GM04503 (cell line): ENCODE measurements at places on chromosomes 3 and 15.

DNA sequence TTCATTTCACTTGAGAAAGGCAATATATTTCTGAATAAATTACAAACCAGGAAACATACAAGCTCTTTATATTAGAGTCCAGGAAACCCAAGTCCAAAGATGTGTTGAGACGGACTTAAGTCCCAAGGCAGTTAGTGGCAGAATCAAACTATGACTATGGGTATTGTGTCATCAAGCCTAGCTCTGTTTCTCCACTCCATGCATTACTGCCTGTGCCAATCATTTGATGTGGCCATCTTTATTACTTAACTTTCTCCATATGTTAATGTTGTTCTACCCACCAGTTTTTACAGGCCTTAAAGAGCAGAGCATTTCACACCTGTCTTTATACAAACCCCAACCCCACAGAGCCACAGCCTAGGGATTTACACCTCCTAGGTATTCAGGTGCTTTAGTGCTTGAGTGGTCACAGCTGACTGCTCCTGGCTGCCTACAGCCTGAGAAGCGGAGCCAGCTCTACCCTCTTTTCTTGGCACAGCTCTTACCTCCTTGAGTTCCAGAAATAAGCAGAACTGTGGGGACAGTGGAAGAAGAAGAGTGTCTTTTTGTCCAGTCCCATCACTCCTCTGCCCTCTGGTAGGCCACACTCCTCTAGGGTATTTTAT, 92.1 kb downstream of the DTWD1 start:
- no peak for DNase-seq

GRCh38 chr3:152356870-152357276, 88.1 kb downstream of the MBNL1 start:
- no peak for DNase-seq

DNA sequence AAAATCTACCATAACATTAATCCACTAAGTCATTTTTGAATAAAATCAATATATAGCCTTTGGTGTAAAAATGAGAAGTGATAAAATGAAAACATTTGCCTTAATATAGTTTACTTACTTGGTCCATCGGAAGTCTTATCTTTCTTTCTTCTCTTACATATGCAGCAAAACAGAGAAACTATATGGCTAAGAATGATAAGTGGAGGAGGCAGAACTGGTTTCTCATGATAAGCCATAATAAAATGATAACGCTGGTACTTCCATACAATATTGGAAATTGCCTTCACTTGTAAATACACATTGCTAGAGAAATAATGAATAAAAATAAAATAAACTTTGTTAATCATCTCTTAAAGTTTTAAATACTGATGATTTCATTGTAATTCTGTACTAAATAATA, 47.8 kb upstream of the USP50 start:
- DNase-seq, result no peak

DNA sequence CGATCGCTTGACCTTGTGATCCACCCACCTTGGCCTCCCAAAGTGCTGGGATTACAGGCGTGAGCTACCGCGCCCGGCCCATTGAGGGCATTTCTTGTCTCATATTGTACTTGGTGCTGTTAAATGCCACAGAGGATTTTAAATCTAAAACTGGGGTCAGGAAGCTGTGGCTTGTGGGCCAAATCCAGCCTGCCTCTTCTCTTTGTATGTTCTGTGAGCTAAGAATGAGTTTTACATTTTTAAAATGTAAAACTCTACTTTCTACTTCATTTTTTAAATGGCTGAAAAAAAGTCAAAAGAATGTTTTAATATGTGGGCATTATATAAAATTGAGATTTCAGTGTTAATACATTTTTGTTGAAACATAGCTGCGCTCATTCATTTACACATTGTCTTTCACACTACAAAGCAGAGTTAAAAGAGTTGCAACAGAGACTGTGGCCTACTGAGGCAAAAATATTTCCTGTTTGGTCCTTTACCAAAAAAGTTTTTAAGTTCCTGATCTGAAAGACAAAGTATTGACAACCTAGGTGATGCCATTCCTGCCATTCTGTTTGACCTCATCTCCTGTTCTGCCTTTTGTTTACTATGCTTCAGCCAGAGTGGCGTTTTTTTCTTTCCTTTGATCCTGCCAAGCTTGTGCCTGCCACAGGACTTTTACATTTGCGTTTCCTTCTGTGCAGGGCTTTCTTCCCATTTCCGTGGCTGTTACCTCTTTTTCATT, 50.4 kb downstream of the PDCD6IP start:
- DNase-seq, result no peak

DNA sequence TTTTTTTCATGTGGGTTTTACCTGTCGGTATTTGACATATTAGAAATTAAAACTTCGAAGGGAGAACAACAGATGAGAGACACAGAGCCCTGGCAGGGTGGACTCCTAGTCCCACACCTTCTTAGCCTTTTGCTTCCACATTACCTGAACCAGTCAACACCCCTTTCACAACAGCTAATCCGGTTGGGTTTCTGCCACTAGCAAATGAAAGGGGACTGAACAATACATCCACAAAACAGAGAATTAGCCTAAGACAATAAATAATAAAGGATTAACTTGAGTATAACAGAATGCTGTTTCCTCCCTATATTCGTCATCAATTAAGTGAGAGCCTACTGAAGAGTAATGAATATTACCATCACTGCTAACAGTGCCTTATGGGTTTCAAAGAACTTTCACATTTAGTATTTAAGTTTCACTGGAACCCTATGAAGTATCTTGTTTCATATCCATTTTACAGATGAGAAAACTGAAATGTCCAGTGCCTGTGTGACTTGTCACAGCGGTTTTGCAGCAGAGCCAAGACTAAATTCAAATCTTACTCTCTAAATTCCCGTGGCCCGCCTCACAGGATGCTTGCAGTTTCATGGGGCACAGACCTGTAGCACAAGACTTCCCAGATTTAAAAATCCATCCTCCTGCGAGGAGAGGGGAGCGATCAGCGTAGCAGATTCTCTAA, 1.0 kb upstream of the RAB8B start:
- DNase-seq, result no peak

DNA sequence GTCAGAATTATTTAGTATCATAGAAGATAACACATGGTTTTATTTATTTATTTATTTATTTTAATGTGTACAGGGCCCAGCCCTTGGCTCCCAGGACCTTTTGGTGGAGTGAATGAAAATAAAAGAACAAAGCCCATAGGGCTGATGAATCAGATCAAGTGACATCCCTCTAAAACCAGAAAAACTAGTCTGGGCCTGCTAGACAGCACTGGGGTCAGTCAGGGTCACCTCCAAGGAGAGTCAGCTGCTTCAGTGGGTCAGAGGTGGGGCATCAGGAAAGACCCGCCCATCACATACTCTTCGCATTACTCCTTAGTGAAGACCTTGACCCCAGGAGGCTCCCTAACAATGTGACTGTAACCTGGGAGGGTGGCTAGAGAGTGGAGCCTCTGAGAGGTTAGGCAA, 12.8 kb downstream of the PPCDC start:
- no peak for DNase-seq

DNA sequence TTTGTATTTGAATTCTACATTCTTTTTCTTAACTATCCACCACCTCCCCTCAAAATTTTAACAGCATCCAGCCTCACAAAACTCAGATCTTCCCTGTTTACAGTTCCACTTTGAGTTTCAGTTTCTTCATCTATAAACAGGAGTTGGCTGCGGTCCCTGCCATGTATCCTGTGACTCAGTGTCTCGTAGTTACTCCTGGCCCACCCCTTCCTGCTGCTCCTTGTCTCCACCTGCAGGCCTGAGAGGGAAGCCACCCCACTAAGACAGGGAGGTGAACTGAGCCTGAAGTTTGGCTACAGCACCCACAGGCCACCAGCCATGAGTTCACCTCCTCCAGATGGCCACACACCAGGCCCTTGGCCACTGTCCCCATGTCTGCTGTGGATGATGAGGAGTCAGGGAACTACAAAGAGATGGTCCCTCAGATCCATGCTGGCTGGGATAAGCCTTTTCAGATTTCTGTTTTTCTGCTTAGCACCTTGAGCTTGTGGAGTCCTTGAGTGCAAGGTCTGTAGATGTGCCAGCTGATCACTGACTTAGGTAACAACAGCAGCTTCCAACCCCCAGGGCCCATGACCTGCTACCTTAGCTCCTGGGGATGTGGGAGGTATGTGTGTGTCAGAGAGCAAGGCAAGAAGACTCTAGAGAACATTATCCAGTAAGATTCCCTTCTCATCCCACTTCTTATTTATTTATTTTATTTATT, 37.5 kb downstream of the CD86 start:
- DNase-seq, result no peak

- DNase-seq, result no peak
Observed at GRCh38 chr3:57826952-57827723, 71.0 kb downstream of the SLMAP start.

DNA sequence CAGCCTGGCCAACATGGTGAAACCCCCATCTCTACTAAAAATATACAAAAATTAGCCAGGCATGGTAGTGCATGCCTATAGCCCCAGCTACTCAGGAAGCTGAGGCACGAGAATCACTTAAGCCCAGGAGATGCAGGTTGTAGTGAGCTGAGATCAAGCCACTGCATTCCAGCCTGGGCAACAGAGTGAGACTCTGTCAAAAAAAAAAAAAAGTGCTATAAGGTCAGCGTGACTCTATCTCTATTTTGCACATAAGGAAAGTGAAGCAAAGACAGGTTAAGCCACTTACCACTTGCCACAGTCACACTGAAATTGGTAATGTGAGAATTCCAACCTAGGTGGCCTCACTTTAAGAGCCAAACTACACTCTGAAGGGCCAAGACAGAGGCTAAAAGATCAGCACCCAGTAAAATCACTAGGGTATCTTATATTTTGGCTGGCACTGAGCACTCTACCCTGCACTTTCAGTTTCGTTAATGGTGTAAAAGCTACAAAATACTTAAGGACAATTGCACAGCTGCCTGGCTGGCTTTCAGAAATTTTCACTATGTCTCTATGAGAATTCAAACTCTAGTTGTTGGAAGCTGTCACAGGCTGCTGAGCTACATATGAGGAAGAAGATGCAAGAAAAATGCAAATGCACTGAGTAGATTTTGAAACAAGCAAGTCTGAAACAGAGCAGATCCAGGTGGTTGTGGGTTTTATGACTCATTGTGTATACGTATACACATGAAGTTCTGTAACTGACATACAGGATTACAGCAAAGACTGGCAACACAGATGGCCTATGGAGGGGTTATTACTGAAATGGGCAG, 32.7 kb downstream of the TRANK1 start:
- DNase-seq, result no peak

- DNase-seq, result no peak
Observed at GRCh38 chr3:186520957-186521842, 23.0 kb downstream of the CRYGS start.

GRCh38 chr15:49990835-49991545, 128.0 kb downstream of the ATP8B4 start:
- peak; percentile 69 for DNase-seq

DNA sequence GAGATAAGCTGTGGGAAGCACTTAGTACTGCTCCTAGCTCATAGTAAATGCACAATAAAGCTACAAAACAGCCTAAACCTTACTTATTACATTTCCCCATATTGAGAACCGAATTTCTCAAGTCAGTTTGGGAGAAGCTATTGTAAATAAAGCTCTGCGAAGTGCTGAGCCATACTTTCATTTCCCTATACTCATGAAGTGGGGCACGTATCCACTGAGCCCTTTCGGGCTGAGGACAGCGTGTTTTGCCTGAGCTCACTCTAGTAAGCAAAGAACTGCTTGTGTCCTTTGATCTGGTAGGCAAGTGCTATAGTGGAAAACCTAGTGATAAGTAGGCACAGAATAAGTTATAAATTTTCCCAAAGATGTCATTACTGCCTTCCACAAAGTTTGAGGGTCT, 165.0 kb downstream of the RSL24D1 start:
- DNase-seq, result no peak

DNA sequence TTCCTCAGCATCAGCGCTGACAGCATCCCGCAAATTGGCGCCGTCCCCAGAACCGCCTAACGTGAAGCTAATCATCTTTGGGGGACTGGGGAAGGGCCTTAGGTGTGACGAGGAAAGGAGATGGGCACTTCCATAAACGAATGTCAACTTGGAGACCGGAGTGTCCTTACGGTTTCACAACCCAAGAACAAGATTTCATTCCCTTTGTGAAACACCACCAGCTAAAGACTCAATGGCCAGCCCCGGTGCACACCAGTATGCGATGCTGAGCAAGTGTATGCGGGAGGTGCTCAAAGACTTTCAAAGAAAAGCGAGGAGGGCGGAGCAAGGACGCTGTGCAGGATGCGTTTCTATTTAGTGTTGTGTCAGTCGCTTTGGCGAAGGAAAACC, 759 bp upstream of the TTBK2 start:
- DNase-seq, result no peak

DNA sequence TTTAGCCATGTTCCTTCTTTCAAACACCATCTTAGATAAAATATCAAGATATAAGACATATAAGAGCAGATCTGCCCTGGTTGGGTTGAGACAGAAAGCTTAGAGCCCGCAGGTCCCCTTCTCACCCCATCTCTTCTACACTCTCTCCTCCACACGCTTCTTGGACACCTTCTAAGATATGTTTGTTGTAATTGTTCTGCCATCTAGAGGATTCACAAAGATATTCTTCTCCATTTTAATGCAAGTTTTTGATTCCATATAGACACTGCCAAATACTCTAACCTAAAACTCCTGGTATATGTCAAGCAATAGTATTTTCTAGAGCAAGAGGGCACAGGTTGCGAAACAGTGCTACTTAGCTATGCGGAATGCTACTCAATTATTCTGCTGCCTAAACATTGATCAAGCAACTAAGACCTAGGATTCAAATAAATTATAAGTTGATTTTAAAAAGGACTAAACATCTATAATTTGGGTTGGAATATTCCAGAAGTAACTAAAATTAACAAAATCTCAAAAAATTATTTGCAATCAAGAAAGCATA, 6.8 kb downstream of the CHRM5 start:
- DNase-seq, result no peak

DNA sequence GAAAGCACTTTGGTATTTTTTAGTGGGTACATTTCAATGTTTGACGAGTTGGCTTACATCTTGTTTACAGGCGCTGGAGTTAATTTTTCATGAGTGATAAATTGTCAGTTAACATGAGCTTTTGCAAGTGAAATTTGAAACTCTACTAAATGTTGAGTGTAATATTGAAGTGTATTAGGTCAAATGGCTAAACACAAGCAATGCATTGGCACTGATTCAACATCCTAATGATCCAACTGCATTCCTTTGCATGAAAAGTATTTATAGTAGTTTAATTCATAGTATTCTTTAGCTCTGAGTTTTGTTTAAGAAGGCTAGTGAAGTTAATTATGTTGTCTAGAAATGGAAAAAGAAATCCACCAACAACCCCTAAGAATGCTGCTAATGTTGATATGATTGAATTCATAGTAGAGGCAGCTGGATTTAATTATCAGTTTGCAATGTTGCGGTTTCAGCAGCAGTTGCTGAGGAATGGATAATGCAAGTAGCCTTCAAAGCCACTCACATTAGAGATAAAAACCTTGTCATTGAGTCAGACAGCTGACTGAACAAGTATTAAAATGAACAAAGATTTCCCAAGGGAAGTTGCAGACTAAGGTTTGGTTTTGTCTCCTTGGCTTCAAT, 245.6 kb upstream of the GOLIM4 start:
- DNase-seq, result peak; percentile 27

GRCh38 chr3:128430731-128431130, 36.0 kb downstream of the DNAJB8 start:
- no peak for DNase-seq

- DNase-seq, result no peak
Observed at GRCh38 chr15:67550522-67550921, 8.0 kb downstream of the MAP2K5 start.

- peak; percentile 94 for DNase-seq
Observed at GRCh38 chr15:41972253-41973242, at the start of gene EHD4. Gene EHD4 (minus strand): TSS chr15:41972557. CDS start chr15:41972494, 63 bp downstream.

- DNase-seq, result no peak
Observed at GRCh38 chr3:131001071-131001470, 25.6 kb downstream of the ASTE1 start.
